ENCODE measurements at places on chromosomes 7 and 10.

- DNase-seq, result no peak
These were observed 7.2 kb upstream of the ADAM22 start for GRCh38 chr7:87926581-87927461.

DNA sequence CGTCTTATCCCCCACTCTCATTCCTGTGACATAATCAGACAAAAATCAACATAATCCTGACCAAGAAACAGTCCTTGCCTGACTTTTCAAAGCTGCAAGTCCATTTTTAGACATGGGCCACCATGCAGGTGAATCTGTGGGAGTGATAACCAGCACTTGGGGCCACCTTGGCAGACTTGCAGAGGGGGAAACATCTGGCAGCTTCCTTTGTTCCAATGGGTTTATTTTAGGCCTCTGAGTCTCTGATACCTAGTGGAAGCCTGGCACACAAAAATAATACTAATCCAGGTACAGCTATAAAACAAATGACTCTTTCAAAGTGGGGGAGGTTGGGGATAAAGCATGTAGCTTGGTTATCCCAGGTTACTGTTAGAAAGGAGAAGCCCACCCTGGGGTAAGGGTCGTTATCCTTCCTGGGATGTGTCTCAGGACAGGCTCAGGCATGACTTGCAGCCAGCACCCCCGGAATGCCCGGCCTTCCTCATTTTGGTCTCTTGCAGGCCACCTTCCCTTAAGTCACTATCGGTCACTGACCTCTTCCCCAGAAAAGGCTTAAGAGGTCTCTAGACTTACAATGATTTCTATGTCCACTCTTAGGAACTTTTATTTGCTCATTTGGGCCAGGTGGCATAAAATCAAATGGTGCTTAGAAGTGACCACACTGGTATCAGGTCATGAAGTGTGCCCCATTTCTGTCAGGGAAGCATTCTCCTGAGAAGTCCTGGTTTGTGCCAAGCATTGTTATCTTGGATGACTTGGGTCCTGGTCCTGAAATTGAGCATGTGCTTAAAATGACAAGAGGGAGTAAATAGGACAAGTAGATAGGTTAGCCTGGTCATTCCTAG, 37.6 kb downstream of the EEPD1 start:
- peak; percentile 48 for DNase-seq

DNA sequence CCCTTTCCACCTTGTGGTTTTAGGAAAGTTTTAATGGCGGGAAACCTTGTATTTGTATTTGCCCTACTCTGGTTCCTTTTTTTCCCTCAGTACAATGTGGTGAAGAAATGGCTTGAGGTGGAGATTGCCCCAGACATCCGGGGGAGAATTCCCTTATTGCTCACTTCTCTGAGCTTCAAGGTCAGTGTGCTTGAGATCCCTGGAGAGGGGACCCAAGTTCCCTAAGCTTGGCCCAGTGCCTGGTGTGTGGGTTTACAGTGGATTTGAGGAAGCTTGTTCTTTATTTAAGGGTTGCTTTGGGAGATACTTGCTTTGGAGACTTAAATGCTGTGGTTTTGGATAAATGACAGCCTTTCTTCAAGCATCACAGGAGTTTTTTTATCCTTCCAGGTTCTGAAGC, 18.3 kb downstream of the CALHM2 start:
- no peak for DNase-seq

DNA sequence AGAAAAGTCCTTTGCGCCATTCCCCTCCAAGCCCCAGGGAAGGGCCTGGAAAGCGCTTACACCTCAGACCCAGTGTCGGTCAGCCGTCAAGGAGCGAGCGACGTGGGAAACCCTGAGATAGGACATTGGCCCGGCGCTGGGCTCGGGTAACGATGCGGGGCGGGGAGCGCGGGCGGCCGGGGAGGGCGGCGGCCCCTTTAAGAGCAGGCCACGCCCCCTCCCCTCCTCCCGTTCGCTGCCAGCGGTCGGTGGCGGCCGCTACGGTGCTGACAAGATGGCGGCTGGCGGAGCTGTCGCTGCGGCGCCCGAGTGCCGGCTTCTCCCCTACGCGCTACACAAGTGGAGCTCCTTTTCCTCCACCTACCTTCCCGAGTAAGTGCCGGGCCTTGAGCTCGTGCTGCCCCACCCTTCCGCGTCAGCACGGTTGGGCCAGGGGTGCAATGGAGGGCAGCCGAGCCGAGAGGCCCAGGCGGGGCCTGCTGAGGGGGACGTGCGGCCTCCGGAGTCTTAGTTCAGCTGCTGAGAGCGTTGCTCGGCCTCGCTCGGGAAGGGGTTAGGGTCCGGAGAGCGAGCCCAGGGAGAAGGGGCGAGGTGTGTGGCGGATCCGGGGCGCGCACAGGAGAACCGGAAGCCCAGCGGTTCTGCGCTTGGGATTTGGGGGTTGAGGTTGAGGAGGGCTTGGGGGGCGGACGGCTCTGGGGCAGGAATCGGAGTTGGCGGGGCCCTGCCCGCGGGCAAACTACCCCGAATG, at the start of gene MKLN1:
Gene MKLN1 (plus strand): TSS at position 251 of the 751 bp plus-strand sequence. CDS start 24 bp downstream, at position 275.
- peak; percentile 87 for DNase-seq

- no peak for DNase-seq
These were observed 136.4 kb downstream of the MLLT10 start for GRCh38 chr10:21670391-21670790.

Measured in CD4-positive, alpha-beta T cell treated with Interleukin-15 for 1 hour (primary cell).